ENCODE measurements at places on chromosomes 1 and 21. TPM values are rescaled to one million over a fixed set of nuclear protein-coding genes. Genes with fewer than 3 reads are reported as not detected.
A peak's percentile ranks its signal among the peaks of the same experiment; 100 is the strongest.

GRCh38 chr1:183278739-183279591 is 92.9 kb downstream of the LAMC2 start:
- DNase-seq, result no peak

DNA sequence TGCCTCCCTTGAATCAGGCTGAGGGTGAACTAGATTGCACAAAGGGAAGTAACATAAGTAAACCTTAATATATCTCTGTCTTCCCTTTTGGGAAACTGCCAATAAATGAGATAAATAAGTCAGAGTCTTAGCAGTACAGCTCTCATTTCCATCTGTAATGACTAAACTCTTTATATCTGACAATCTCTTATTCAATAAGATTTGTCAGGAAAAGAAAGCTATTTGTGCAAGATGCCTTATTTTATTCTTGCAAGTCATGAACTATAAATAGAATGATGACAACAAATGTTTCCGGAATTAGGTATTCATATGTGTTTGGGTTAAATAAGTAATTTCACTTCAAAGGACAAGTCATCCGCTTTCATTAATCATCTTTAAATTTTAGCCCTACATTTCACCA is 229.2 kb downstream of the PTGER3 start:
- no peak for DNase-seq

The WNT2B gene
- not detected for total RNA-seq

DNA sequence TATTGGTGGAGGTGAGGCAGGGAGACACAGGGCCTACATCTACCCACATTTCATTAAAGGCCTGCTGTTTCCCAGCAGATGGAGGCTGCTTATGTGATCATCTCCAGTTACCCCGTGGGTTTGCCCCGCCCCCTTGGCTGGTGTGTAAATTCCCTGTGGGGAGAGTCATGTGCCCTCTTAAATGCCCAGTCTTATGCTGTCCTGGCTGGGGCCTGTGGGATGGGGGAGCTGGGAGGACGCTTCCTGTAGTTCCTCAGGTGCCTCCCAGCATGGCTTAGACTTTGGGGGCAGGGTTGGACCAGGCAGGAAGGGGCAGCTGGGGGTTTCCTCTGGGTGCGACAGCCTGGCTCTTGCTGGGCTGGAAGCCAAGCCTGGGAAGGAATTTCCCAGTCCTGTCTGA is 15.5 kb upstream of the CITED4 start:
- peak; percentile 27 for DNase-seq

DNA sequence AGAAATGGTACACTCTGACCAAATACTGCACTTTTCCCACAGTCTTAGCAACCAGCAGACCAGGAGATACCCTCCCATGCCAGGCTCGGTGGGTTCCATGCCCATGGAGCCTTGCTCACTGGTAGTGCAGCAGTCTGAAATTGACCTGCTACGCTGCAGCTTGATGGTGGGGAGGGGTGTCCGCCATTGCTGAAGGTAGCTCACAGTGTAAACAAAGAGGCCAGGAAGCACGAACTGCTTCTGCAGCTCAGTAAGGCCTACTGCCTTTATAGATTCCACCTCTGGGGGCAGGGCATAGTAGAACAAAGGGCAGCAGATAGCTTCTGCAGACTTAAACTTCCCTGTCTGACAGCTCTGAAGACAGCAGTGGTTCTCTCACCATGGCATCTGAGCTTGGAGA is 12.3 kb upstream of the IFI44L start:
- no peak for DNase-seq

GRCh38 chr1:106952776-106953175 is 103.7 kb upstream of the PRMT6 start:
- DNase-seq, result no peak

DNA sequence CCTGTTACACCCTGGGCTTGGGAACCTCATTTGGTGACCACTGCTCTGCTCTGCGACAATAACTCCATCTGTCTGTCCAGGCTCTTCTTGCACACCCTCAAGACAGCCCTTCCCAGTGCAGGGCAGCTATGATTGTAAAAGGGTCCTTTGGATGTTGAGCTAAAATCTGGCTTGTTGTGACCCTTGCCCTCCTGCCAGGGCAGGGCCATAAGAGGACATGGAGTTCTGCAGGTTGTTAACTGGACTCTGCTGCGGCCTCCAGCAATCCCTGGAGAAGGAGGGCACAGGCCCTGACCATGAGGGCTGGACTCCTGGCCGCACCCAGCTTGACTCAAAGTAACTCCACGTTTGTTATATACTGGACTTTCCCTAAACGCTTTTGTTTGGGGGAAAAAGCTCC is 41.2 kb downstream of the DHCR24 start:
- no peak for DNase-seq
